ENCODE measurements at places on chromosomes 2 and 18.

DNA sequence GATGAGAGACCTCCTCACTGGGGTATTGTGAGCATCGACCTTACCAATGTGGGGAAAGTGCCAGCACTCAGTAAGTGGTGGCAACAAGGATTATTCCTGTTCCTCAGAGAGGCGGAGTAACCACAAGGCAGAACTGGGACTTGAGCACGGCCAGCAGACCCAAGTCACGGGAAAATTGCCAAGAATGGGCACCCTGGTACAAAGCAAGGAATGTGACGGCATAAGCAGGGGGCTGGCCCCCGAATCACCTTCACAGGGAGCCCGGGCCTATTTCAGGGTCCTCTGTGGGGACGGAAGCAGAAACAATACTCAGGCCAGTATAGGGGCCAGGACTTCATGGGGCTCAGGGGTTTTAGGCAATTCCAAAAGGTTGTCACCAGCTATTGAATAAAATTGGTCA, 25.4 kb downstream of the CENPA start:
- DNase-seq, result no peak

GRCh38 chr2:118221536-118222272, 133.4 kb downstream of the INSIG2 start:
- peak; percentile 59 for DNase-seq

DNA sequence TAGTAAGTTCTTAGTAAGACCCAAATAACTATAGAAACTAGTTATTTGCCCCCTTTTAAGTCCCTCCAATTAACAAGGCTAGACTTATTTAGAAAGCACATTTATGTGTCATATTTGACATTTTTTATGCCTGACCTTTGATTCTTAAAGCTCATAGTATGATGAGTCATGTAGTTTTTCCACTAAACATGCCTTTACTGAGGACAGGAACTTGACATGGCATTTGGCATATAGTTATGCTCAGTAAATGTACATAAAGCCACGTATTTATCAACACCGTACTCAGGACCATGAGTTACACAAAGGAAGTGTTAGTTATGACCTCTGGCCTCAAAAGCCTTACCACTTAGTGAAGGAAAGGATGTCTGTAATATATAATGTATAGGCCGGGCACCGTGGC, 78.9 kb downstream of the GNAL start:
- DNase-seq, result no peak

DNA sequence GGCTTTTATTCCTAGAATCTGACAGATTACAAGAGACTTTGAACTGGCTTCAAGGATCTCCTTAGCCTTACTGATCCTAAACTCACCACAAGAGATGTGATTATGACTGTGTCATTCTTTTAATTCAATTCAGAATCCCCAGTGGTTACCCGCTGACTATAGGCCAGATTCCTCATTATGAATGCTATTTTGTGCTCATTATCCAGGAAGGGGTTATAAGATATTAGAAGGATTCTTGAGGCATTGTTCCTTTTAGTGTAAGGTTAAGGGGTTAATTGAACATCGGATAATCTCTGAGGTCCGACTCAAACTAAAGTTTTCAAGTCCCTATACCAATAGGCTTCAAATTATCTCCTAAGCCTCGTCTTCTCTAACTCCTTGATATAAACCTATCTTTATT, 39.4 kb upstream of the TDRD15 start:
- no peak for DNase-seq

DNA sequence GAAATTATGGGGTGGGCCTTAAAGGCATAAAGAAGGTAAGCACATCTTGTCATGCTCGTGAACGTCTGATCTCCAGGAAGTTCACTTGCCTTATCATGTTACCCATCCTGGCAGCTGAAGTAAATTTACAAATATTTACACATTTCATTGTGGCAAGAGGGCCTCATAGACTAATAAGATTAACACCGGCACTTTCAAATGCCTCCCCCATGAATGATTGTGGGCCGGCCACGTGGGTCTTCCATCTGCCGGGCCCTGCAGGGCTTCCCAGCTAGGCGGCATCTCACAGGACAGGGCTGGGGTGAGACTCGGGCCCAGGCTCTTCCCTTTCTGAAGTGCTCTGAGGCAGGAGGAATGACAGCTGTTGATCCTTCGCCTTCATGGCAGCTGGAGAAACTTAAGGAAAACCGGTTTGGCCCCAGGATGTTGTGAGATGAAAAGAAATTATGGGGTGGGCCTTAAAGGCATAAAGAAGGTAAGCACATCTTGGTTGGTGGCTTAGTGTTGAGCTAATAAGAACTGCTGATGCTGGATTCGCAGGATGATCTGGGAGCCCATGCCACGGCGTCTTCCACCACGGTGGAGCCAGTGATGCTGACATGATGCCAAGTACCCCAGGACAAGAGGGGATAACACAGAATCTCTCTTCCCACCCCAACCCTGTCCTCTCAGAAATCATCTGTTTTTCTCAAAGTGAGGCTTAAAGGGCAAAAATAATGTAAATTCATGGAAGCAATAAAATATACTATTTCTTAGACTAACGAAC, 176.3 kb downstream of the SEPTIN10 start:
- DNase-seq, result peak; percentile 41

DNA sequence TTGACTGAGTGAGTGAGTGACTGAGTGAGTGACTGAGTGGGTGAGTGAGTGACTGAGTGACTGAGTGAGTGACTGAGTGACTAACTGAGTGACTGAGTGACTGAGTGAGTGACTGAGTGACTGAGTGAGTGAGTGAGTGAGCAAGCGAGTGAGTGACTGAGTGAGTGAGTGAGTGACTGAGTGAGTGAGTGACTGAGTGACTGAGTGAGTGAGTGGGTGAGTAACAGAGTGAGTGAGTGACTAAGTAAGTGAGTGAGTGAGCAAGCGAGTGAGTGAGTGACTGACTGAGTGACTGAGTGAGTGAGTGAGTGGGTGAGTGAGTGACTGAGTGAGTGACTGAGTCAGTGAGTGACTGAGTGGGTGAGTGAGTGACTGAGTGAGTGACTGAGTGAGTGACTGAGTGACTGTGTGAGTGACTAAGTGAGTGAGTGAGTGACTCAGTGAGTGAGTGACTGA, 11.9 kb downstream of the MAL start:
- no peak for DNase-seq

GRCh38 chr2:48510329-48510728, 19.6 kb upstream of the STON1 start:
- DNase-seq, result no peak

DNA sequence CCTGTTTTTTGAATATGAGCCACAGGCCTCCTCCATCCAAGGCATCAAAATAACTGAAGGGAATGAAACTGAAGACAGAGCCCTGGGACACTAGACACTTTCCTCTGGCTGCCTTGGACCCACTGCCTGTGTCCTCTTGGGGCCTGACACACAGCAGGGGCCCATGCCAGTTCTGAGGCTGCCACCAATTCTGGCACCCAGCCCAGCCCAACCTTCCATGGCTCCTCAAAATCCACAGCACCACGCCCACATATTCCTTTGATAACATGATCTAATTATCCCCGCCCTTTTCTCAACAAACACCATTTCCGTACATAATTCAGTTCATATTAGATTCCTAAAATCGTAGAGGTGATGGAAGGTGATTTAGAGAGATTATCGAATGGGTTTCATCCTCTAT, 64.2 kb downstream of the EMX1 start:
- DNase-seq, result no peak

GRCh38 chr18:56086176-56086575, 498.2 kb upstream of the TCF4 start:
- DNase-seq, result no peak

DNA sequence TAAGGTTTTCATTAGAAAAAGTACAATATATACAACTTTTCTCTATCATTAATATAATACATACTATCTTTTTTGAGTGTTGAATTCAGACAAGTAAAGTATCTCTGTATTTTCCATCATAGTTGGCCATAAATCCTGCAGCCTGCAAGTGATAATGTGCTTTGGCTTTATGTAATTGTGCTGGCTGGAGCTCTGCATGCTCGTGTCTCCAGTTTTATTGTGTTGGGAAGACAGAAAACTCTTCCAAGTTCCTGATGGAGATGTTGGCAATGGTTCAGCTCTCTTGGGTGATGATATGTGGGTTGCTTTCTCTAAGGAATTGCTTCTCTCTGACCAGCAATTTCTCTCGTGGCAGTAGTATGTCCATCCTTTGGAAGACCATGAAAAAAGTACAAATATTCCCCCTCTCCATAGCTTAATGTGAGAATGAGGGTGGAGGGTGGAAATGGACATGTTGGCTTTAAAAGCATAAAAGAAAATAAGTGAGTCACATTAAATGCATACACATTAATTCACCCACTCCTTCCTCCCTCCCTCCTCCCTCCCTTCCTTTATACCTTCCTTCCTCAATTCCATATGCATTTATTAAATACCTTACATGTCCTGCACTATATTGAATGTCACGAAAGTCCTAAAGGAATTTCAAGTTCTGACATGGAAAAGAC, 344.2 kb downstream of the MTX2 start:
- no peak for DNase-seq

GRCh38 chr2:105287692-105288091, 41.8 kb downstream of the TGFBRAP1 start:
- DNase-seq, result no peak

DNA sequence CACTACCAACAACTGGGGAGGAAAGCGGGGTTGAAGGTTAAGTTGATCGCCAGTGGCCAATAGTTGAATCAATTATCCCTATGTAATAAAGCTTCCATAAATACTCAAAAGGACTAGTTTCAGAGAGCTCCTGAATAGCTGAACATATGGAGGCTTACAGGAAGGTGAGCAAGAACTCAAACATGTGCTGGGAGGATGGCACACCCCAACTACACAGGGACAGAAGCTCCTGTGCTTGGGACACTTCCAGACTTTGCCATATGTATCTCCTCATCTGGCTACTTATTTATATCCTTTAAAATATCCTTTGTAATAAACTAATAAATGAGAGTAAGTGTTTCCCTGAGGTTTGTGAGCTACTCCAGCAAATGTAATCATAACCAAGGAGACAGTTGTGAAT, 115.7 kb downstream of the HNMT start:
- DNase-seq, result peak; percentile 78

GRCh38 chr18:63377275-63377980, 10.4 kb upstream of the KDSR start:
- DNase-seq, result no peak

GRCh38 chr2:149808556-149808955, 221.0 kb upstream of the MMADHC start:
- DNase-seq, result no peak

DNA sequence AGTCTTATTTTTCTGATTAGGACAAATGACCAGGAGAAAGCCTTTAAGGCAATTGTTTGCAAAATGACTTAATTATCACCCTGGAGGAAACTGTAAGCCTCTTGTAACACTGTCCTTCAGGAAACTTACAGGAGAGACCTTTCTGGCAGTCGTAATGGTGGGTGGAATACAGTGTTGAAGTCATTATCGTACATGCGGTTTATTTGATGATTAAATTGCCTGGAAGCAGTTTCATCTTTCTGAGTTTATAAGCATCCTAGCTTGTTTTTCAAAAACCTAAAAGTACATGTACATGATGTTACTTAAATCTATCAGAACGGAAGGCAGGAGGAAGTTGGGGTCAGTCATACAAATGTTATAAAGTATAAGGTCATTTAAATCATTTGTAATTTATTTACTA, 86.2 kb upstream of the RAB27B start:
- no peak for DNase-seq

GRCh38 chr18:10559553-10560451, 34.0 kb downstream of the NAPG start:
- DNase-seq, result peak; percentile 80

DNA sequence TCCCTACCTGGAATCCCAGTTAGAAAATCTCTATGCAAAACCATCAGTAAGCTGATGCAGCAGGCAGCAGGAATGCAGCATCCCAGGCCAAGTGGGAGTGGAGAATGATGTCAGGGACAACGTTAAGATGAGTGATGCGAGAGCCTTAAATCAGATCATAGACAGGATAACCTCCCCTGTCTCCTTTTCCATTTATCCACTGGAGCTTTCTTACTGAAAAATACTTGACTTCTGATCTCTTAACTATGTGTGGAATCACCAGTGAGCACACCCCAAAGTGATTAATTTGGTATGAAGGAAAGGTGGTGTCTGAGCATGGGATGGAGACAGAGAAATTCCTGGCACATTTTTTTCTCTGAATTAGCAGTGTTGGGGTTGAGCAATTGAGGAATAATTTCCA, 98.0 kb downstream of the RND3 start:
- DNase-seq, result no peak

DNA sequence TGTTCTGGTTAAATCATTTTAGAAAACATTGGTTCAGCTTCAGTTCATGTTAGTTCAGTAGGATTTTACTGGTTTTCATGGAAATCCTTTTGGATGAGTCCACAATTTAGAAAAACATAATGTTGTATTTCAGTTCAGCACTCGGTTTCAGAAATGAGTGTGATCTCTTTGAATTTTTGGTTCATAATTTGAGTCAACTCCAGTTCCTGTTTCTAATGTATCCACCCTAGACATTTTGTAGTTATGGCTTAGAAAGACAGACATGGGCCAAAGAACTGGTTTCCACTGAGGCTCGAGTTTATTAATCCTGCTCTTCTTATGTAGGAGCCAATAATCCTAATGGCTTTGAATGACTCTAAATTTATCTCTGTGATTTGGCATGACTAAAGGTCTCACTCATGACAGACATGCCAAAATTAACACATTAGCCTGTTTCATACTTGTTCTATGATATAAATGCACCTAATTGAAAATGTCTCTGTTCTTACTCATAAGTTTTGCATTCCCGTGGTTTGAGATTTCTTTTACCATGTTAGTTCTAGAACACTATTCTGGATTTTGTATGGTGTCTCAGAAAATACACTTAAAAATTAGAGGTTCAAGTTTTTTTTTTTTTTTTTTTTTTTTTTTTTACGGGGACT, 82.3 kb upstream of the SPRED2 start:
- DNase-seq, result no peak

- no peak for DNase-seq
Measured at GRCh38 chr2:112295407-112296078, 20.1 kb downstream of the ZC3H6 start.

GRCh38 chr18:73691624-73692023, 456.0 kb downstream of the FBXO15 start:
- no peak for DNase-seq

- no peak for DNase-seq
Measured at GRCh38 chr2:43013821-43014345, 212.5 kb downstream of the ZFP36L2 start.

- DNase-seq, result no peak
Measured at GRCh38 chr18:61379827-61380226, 46.6 kb downstream of the CDH20 start.

DNA sequence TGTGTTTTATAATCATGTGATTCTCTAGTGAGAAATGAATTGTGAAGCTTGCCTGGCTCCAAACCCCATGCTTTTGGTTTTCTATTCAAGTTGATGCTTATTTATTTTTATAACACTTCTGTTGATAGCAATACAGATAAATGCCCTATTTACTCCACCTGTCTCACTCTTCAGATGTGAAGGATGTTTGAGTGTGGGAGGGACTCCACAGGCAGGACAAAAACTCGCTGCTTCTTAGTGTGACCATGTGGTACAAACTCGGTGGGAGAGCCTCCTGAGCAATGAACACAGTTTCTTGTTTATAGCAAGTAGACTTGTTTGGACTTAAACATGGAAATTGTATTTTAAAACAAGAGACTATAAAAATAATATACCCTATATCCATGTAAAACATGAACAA, 219.7 kb downstream of the GULP1 start:
- DNase-seq, result no peak

GRCh38 chr18:24915547-24915946, 436.4 kb downstream of the ZNF521 start:
- DNase-seq, result no peak

GRCh38 chr2:174929786-174930185, 75.4 kb downstream of the CHN1 start:
- DNase-seq, result no peak

- DNase-seq, result peak; percentile 92
Measured at GRCh38 chr18:59690996-59691395, 6.2 kb downstream of the CCBE1 start.

GRCh38 chr2:134718023-134718816, 580 bp downstream of the TMEM163 start:
- DNase-seq, result peak; percentile 31

All from NCI-H2171 treated with DMSO at 0.1 percent for 48 hours (cell line).